ENCODE measurements at places on chromosomes 16 and 17. TPM values are rescaled to one million over a fixed set of nuclear protein-coding genes. Genes with fewer than 3 reads are reported as not detected.

- peaks cover 31% of the 10 kb centered on the region for H3K36me3 ChIP-seq
- H3K4me3 ChIP-seq: no peak overlapping the region
- no peaks in the 10 kb centered on the region for H3K27me3 ChIP-seq
- no peak overlapping the region for H3K27ac ChIP-seq
Measured at GRCh38 chr16:11890231-11890965, 25.4 kb downstream of the GSPT1 start.

DNA sequence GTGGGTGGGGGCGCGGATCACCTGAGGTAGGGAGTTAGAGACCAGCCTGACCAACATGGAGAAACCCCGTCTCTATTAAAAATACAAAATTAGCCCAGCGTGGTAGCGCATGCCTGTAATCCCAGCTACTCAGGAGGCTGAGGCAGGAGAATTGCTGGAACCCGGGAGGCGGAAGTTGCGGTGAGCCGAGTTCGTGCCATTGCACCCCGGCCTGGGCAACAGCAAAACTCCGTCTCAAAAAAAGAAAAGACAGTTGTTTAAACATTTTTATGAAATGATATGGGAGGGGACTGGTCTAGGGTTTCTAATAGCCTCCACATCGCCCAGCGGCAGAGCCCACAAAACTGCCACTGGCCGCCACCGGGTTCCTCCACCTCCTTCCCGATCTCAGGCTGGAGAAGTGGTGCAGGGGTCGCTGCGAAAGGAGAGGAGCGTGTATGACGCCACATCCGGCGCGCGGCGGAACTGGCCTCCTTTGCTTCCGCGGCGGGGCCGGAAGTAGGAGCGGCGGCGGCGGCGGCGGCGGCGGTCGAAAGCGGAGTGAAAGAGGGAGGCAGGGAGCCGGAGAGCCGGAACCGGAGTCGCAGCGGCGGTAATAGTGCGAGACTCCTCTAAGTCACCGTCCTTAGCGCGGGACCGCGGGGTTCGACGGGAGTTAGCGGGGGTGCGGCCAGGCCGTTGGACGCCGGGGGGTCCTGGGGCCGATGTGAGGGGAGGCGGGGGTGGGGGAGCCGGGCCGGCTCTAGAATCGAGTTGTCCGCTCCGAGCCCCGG lies at the start of gene PPP4C:
PPP4C (plus strand) TSS at position 492 of the 773 bp plus-strand sequence. CDS start 384 bp downstream, outside the sequence.
- H3K27ac ChIP-seq: peak within 1 kb of the TSS; percentile 83
- peaks cover 27% of the 10 kb centered on the region for H3K36me3 ChIP-seq
- peak within 1 kb of the TSS; percentile 67 for H3K4me3 ChIP-seq
- DNase-seq: peak; percentile 90
- H3K4me1 ChIP-seq: peaks cover 32% of the 10 kb centered on the region
- H3K27me3 ChIP-seq: no peaks in the 10 kb centered on the region

- no peak overlapping the region for H3K4me3 ChIP-seq
- no peaks in the 10 kb centered on the region for H3K4me1 ChIP-seq
- H3K36me3 ChIP-seq: no peaks in the 10 kb centered on the region
- H3K27me3 ChIP-seq: peaks cover 36% of the 10 kb centered on the region
Measured at GRCh38 chr17:29004081-29004692, 1.6 kb downstream of the SEZ6 start.

The SP6 gene
- total RNA-seq: 0.09 TPM

DNA sequence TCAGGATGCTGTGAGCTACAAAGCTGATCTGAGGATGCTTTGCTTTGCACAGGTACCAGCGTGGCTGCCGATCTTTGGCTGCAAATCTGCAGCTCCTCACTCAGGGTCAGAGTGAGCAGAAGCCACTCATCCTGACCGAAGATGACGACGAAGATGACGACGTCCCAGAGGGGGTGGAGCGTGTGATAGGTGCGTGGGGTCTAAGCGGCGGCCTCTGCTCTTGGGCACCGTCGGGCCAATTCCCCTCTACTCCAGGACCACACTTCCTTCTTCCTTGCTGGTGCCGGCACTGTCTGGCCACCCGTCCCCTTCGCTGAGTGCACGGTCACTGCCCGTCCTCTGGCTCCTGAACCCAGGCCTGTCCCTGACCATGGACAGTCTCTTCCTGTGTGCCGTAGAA lies 34.0 kb downstream of the ZNF750 start:
- no peak for DNase-seq
- no peak overlapping the region for H3K4me3 ChIP-seq
- no peak overlapping the region for H3K27ac ChIP-seq
- H3K27me3 ChIP-seq: no peaks in the 10 kb centered on the region

GRCh38 chr16:82603784-82604411 lies 22.9 kb upstream of the CDH13 start:
- DNase-seq: no peak
- no peak overlapping the region for H3K4me3 ChIP-seq
- no peak overlapping the region for H3K27ac ChIP-seq
- H3K36me3 ChIP-seq: no peaks in the 10 kb centered on the region
- H3K27me3 ChIP-seq: no peaks in the 10 kb centered on the region

Measured in CD8-positive, alpha-beta memory T cell (primary cell).